ENCODE measurements at places on chromosomes 1 and 21.

DNA sequence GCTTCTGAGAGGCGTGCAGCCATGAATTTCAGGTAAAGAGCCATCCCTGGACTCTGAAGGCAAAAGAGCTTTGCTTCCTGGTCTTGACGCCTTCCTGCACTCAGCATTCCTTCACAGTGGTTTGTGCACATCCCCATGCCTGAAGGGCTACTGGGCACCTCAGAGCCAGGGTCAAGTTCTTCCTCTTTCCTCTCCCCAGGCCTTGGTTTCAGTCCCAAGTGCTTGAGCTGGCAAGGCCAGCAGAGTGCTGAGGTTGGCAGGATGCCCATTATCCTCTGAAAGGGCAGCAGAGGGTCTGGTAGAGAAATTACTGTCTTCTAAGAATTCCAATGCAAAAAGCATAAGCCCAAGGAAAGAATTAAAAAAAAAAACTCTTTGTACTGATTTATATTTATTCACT, 1064.9 kb downstream of the TTLL7 start:
- DNase-seq: peak; percentile 1

- DNase-seq: no peak
Measured at GRCh38 chr1:24179251-24179840, 7.7 kb downstream of the IFNLR1 start.

DNA sequence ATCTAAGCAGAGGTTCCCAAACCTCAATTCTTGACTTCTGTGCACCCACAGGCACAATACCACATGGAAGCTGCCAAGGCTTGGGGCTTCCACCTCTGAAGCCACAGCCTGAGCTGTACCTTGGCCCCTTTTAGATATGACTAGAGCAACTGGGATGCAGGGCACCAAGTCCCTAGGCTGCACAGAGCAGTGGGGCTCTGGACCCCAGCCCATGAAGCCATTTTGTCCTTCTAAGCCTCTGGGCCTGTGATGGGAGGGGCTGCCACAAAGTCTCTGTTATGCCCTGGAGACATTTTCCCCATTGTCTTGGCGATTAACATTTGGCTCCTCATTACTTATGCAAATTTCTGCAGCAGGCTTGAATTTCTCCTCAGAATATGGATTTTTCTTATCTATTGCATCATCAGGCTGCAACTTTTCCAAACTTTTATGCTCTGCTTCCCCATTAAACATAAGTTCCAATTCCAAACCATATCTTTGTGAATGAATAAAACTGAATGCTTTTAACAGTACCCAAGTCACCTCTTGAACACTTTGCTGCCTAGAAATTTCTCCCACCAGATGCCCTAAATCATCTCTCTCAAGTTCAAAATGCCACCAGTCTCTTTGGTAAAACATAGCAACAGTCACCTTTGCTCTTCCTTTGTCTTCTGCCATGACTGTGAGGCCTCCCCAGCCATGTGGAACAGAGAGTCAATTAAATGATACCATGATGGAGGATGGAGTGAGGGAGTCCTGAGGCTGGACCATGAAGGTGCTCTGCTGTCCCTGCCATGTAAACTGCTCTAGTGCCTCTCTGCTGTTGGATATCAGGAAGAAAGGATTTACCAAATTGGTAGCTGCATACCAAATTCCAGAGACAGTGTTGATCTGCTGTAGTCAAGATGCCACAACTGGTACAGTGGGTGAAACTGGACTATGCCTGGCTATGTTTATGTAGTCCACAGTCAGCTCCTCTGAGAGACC, 37.6 kb downstream of the RUNX3 start:
- no peak for DNase-seq

DNA sequence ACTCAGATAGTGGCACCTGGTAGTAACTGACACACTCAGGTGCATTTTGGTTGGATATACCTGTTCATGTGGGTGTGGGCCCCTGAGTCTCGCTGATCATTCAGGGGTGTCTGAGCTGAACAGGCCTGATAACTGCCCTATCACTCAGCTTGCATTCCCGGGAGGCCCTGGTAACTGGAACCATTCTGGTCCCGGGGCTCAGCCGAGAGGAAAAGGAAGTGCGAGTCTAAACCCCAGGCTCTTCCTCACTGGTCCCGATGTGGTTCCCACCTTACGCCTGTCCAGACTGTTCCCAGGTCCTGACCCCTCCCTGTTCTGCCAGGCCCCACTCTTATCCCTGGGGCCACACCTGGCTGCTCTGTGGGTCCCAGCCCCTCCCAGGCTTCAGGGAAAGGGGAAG, 11.7 kb upstream of the CDK18 start:
- no peak for DNase-seq

DNA sequence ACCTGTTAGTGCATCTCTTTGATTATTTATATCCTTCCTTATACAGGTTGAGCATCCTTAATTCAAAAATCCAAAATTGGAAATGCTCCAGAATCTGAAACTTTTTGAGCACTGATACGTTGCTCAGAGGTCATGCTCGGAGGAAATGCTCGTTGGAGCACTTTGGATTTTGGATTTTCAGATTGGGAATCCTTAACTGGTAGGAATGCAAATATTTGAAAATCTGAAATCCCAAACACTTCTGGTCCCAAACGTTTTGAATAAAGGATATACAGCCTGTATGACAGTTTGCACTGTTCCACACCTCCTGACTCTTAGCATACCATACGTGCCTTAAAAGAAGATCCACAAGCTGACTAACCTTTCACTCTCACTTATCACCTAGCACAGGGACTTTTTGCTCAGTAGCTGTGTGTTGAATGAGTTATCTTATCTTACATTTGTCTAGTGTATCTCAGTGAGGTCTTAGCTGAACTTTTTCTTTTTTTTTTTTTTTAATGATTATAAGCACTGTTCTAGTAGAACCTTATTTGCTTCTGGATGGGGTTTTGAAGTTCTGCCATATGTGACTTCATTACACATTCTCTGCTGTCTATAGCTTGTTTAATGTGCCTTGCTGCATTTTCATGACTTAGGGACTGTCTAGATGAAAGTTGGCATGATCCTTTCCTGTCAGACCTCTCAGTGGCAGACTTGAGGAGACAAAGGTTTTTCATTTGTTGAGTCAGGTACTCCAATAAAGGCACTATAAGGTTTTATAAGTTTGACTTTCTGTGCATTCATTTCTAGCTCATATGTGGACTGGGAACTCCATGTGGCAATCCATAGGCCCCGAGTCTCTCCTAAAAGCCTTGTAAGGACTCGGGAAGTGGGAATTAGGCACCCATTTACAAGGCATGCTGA, 21.6 kb downstream of the PTGFRN start:
- DNase-seq: no peak

DNA sequence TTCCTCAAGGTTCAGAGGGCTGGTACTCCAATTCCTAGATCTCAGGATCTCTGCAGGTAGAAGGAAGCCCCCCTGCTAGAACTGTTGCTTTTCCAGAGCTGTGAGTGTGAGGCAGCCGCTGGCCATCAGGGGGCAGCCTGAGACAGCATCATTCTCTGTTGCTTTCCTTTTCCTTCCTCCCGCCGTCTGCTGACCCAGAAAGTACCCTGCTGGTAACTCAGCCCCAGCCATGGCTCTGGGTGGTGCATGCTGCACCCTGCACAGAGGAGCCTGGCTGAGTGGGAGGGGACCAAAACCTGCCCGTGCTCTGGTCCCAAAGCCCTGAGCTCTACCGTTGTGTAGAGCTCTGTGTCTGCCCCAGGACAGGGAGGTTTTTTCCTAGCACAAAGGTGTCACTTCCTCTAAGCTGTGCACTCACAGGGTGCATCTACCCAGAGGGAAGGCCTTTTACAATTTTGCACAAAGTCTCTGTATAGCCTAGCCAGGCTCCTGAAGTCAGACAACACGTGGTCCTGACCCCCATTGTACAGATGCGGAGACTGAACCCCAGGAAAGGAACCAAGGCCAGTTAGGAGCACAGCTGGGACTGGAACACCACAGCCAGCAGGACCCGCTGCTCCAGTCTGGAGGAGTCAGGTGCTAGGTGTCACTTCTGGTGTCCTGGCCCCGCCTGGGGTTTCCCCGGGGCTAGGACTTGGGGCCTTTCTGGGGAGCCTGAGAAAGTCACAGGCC, 5.6 kb upstream of the FAM131C start:
- DNase-seq: peak; percentile 84

DNA sequence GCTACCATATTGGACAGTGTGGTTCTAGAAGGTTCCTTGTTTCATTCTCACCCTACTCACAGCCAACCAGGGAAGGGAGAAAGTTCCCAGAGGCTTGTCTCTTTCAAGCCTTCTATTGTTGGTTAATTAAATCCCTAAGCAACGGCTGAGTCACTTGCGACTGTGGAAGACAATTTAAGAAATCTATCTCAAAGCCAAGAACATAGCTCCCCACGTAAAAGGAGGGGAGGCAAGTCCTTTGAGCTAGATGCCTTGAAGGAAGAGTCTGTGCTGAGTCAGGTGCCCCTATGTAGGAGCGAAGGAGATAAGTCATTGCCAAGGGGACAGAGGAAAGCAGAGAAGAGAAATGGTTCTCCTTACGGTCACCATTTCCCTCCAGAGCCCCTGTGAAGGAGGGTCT, 79.4 kb upstream of the PPP2R5A start:
- DNase-seq: no peak
